Stimulated activated naive CD4-positive, alpha-beta T cell treated with Interleukin-2 at 50 U/mL for 16 hours (primary cell): ENCODE measurements at places on chromosomes 5 and 9.

DNA sequence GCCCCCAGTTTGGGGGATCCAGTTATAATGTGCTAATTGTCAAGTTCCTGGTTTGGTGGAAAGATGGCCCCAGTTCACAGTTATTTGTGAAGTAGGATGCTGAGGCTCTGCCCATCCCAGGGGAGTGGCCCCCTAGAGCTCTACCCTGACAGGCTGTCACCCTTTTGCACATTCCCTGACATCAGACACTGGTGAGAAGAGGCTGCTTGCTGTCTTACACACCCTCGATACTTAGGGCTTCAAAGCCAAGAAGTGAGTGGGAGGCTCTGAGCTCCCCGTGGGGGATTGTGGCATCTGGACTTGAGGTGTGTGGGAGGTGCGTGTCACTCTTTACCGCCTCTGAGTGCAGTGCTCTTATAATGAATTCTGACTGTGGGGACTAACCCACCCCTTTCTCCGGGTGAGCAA, 168.5 kb downstream of the DOCK2 start:
- peak; percentile 58 for DNase-seq

- no peak for DNase-seq
Measured at GRCh38 chr5:33231935-33232334, 208.8 kb upstream of the TARS1 start.

GRCh38 chr5:127028822-127029457, 1.4 kb downstream of the MARCHF3 start:
- no peak for DNase-seq

- DNase-seq, result no peak
Measured at GRCh38 chr9:34559624-34560455, 29.7 kb downstream of the CNTFR start.

GRCh38 chr5:36593867-36594266, 12.5 kb upstream of the SLC1A3 start:
- no peak for DNase-seq

- DNase-seq, result no peak
Measured at GRCh38 chr5:82641331-82642003, 363.3 kb upstream of the RPS23 start.

- no peak for DNase-seq
Measured at GRCh38 chr5:63250939-63251338, 672.3 kb downstream of the LRRC70 start.

DNA sequence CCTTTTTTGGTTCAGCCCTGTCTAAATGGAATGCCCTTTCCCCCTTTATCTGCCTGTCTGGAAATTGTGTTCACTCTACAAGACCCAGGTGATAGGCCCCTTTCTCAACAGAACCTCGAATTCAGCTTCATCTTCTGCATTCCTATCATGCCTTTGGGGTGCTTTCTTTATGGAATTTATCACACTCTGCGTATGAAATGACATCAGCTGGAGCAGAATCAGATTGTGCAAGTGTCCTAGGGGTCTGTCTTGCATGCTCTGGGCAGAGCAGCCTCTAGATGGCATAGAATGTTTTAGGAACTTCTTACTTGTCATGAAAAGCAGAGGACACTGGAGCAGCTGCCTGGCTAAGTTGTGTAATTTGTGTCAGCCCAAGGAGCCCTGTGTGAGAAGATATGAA, 84.9 kb downstream of the ISL1 start:
- no peak for DNase-seq

DNA sequence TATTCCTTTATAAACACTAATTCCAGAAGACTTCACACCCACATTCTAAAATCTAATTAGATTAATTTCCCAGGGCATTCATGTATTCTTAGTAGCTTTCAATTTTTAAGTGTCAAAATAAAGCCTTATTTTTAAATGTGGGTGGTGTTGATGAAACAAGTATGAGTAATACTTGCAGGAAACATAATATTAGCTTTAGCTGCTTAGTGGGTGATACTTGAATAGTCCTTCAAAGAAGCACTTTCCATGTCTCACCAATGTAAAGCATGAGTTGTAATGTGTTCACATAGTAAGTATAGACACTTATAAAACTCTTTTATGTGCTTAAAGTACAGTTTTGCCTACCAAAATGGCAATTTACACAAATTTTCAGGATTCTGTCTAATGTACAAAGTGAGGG, 6.9 kb downstream of the FNBP1 start:
- DNase-seq, result no peak

- no peak for DNase-seq
Measured at GRCh38 chr5:153960269-153961215, 78.2 kb downstream of the FAM114A2 start.

DNA sequence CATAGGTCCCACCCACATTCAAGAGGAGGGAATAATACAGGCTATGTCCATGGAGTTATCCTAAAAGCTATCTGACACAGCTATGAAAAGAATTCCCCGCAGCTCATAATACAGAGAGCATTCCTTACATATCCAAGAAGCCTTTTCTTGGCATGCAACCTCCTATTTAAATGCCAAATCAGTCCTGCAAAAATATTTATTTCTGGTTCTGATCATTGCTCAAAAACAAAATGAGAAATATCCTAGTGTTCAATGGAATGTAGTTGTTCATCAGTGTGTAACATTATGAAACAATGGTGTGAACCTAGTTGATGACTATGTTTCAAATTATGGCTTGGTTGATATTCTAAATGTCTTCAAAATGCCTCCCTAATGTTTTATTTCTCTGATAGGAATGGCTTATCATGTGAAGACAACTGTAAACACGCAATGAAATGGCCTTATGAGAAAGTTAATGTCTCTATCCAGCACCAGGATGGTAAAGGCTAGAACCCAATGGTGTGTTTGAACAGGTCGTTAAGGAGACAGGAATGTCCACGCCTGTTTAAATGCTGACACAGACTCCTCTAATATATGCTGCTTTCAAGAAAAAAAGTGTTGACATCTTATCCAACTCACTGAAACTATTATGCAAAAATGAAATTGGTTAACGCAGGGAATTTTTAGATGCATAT, 126.7 kb upstream of the CDH6 start:
- no peak for DNase-seq

GRCh38 chr5:1195916-1196315, 5.5 kb upstream of the SLC6A19 start:
- no peak for DNase-seq

DNA sequence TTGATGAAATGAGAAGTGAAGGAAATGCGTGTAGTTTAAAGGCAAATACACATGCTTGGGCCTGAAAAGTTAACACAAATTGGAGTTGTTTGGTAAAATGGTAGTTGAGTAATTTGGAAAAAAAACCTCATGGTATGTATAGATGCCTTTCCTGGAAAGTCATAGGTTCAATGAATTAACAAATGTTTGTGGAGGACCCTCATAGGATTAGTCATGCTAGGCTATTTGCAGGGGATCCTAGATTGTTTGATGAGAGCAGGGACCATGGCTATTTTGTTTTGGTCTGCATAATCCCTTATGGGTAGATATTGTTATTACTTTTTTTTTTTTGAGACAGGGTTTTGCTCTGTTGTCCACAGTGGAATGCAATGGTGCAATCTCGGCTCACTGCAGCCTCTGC, 93.5 kb upstream of the NR3C1 start:
- DNase-seq, result no peak

DNA sequence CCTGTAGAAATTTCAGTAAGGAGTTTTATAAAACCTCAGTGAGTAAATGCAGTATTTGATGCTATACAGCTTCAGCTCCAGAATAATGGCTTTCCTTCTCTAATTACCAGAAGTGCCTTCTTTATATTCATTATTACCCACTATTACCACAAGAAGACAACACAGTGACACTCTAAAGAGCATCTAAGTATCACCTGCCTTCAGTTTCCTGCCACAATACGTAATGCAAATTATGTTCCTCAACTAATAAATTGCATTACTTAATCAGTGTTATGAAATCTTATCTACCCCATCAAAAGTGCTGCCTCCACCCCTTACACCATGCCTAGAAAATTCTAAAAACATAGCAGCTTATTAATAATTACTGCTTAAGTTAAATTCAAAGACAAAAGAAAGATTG, 91.9 kb downstream of the TRPM6 start:
- DNase-seq, result no peak

DNA sequence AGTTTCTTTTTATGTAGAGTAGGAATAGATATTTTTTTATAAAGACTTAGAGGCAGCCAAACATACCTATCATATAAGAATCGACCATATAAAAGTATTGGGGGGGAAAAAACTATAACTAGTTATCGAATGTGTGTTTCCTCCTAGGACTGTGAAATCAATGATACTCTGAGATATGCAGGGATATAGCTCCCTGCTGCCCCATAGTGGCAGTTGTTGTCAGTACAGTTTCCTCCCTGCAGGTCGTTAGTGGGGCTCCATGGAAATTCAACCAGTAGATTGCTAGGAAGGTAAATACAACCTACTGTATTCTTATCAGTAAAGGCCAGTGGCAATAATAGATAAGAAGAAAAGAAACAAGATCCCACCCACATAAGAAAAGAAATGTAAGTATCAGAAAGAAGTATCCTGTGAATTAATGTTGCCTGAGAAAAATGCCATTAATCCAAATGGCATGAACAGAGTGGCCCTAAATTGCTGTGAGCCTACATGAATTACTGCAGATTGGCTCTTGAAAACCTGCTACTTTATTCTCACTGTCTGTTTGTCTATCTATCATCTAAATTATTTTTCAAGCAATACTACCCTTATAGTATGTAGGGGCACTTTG, 136.9 kb upstream of the FBN2 start:
- DNase-seq, result no peak

DNA sequence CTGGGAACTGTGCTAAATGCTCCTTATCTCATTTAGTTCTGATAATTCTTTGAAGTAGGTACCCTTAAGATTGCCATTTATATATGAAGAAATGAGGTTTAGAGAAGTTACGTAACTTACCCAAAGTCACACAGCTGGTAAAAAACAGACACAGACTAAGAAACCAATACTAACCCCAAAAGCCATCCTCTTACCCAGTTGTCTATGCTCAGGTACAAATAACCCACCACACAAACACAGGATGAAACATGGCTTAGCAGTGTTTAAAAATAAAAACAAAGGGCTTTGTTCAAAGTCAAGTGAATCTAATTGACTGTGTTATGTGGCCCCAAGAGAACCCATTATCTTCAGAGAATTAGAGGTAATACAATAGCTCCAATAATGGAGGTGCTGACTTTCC, 37.0 kb upstream of the IL7R start:
- DNase-seq, result no peak

DNA sequence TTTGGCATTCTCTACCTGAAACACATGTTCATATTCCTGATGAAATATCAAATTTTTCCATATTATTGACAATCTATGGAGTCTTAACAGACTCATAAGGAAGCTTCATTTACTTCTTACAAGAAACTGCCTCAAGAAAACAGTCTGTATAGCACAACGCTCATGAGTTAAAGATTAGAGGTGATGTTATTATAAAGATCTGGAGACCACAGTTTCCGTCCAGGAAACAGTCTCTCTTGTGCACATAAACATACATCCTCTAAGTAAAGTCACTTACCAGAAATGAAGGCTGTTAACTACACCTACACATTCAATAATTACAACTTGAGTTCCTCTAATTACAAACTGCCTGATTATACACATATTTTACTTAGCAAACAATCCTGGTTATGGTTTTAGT, 86.9 kb downstream of the RAPGEF6 start:
- no peak for DNase-seq

DNA sequence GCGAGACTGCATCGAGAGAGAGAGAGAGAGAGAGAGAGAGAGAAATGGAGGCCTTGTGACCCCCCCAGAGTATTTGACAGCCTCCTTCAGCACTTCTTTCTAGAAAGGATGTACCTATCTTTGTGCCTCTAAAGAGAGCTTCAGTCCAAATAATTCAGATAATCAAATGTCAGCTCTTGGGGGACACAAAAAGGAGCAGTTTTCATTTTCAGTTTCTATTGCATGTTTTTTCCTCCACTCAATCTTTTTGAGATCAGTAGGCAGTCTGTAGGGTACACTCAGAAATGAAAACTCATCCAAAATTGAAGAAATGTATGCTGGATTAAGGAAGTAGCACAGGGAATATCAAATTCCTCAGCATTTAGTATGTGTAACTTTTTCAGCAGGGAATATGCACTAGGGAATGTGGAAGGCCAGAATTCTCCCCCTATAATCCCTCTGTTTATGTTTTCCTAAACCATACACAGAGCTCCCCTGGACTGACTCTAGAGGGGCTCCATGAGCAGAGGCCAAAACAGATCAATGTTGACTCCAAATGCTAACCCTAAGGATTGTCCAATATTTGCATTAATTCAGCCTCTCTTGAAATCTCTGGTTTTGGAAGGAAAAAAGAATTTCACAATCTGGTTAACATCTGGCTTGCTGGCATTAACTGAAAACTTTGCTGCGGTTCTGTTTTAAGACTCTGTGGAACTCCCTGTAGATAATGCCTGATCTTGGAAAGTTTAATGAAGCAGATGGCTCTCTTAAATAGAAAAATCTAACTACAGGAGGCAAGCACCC, 250.1 kb downstream of the CEMIP2 start:
- DNase-seq, result no peak

DNA sequence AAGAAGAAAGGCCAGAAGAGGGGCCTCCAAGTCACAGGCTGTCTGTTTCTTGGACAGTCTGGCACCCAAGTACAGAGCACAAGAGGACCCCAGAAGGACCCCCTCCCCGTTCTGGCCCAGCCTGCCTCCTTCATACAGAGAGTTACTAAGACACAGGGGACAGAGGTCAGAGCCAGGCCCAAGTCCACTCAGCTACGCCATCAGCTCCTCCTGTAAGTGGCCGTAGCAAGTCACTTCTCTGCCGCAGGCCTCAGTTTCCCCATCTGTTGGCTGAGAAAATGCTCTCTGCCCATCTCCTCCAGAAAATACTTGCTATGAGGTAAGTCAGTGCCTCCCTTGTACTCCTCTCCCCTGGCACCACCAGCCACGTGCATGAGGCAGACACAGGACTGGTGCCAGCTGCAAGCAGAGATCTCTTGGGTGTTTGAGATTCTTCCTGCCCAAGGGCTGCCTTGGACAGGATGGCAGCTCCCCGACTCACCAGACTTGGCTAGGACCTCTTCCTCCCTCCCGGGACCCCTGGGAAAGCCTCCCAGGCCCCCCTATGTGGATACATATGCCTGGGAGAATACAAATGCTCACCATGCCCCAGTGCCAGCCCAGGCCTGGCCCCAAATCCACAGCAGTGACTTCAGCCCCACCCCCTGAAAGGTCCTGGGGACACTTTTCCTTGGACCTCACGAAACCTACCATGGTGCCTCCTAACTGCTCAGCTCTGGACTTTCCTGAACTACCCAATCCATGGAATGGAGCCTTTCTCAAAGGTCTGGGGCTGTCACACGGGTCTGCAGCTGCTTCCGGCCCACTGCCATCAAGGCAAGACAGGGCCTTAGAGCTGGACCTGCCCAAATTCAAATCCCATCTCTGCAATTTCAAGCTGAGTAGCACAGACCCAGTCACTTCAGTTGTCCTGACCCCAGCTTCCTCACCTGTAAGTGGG, 5.1 kb downstream of the EEIG1 start:
- DNase-seq, result no peak

DNA sequence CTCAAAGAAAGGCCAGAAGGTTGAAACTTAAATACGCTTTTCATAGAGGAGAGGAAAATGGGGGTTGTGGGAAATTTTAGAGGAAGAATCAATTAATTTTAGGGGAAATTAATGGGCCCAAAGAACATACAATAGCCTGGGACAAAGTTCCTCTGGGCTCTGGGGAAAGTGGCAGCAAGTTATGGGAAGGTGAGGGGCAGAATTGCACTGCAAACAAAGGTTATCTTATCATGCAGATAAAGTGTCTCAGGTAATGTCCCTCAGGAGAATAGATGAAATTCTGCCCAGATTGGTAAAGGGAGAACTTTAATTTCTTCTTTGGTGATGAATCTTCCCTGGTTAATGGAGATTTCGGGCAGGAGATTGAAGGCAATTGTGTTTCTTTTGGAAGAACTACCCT, 326.1 kb upstream of the SLC24A2 start:
- DNase-seq, result no peak
